ENCODE measurements at places on chromosomes 7 and 10.

GRCh38 chr7:17530741-17531421, 232.4 kb downstream of the AHR start:
- no peak for DNase-seq

- DNase-seq, result no peak
Measured at GRCh38 chr10:117360016-117360415, 15.2 kb downstream of the PDZD8 start.

- no peak for DNase-seq
Measured at GRCh38 chr10:125520968-125521367, 162.0 kb downstream of the TEX36 start.

- no peak for DNase-seq
Measured at GRCh38 chr10:89351780-89352597, 24.2 kb downstream of the IFIT3 start.

- no peak for DNase-seq
Measured at GRCh38 chr7:115704884-115705283, 325.7 kb downstream of the TFEC start.
